ENCODE measurements at places on chromosomes 4 and X.

DNA sequence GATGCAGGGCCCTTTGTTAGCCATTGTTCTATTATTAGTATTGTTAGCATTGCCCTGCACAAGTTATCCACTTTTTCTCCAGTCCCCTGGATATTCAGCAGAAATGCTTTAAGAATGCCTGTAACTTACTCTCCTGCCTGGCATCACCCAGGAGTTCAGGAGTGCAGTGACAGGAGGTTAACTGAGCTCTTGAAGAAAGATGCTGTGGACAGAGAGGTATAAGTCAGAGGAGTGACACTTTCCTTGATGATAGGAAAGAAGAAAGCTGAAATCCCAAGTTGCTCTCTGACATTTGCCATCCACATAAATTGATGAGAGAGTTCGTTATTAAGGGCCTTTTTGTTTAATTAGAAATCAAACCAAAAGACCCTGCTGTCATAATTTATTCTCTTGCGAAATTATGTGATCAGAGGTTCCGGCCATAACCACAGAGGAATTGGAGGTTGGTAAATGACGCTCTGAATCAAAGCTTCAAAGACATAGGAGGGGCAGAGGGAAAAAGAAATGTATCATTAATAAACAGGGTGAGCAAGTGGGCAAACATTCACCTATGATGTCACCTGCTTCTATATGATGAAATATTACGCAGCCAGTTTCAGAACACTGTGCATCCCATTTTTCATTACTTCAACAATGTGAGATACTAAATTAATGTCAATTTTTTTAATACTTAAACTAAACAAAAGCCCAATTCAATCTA is 230.2 kb upstream of the JADE1 start:
- DNase-seq = peak; percentile 52

DNA sequence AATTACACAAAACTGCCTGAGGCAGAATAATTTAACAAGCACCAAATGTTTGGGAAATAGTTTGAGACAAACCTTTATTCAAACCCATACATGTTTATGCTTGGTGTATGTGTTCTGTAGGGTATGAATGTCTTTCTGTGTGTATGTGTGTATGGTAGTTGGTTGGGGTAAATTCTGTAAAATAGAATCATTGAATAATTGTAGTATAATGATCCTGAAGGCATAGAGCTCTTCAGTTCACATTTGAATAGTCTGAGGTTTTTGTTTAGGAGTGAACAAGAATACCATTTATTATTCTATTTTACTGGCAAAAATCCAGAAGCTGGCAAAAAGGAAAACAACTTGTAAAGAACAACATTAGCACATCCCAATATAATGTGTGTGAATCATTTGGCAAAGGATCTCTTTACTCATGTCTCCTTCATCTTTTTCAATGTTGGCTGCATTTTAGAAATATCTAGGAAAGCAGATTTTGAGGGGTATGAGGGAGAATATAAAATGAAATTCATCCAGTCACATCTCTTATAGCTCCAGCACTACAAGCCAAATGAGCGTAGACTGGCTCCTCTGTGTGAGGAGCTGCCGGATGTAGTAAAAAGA is 360.0 kb downstream of the CHIC1 start:
- DNase-seq = no peak

- no peak for DNase-seq
Observed at GRCh38 chr4:73727685-73728084, 12.7 kb upstream of the CXCL8 start.

GRCh38 chr4:127506283-127506682 is 126.5 kb upstream of the INTU start:
- DNase-seq = no peak

- DNase-seq = no peak
Observed at GRCh38 chrX:40908026-40908425, 172.7 kb upstream of the MED14 start.

DNA sequence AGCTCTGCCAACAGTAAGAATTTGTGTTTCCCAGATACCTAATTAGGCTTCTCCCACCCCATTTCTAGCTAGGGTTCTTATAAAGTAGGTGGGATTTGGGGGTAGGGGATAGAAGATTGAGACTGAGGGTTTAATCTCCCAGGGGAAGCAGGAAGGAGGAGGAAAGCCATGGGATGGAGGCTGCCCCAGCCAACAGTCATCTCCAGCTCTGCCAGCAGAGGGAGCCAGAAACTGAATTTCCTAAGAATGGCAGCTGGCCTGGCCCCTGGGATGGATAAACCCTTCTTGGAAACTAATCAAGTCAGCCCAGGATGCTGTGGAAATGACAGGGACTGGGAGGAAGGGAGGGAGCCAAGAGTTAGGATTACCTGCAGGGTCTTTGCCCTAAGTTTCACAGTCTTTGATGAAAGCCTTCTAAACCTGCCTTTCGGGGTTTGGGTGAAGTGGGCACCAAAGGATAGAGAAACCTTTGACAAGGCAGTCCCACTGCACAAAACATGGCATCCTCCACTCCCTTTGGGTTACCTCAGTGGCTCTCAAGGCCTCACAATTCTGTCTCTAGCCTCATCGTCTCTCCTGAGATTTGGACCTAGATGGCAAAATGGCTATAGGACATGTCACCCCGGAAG is 6.7 kb upstream of the ERCC6L start:
- peak; percentile 50 for DNase-seq

GRCh38 chr4:74315376-74315775 is 7.1 kb downstream of the EPGN start:
- no peak for DNase-seq

DNA sequence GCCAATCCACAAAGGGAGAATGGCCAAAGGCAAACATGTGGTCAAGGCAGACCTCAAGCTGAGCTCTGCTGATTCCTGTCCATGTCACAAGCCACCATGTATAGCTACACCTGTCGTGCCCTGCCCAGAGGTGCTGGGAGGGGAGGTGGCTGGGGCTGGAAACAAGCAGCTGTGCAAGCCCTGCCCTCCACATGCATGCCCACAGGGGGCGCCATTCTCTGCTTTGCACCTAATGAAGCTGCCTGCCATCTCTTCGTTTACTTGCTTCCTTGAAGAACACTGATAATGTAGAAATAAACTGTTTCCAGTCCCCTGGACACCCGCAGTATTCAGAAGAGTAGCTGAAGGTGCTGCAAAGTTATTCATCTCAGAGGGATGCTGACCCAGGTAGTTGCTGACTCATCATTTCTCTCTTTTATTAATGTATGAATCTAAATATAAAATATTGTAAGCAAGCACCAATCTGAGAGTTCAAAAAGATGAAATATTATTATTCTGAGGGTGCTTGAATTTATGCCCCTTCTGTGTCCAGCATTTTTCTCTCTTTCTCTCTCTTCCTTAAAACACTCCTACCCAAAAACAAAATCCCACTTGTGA is 278.6 kb downstream of the ADGRA3 start:
- DNase-seq = peak; percentile 8

Data from SW480 (cell line).